Mesenteric fat pad (tissue), 1 donor: ENCODE measurements at places on chromosomes 2 and 18. TPM values are rescaled to one million over a fixed set of nuclear protein-coding genes. Genes with fewer than 3 reads are reported as not detected.

LIMS3 gene
- total RNA-seq = 9.7 TPM

TUBA3E gene
- not detected for total RNA-seq

FAM110C gene
- 1.4 TPM for total RNA-seq

- DNase-seq = no peak
Observed at GRCh38 chr2:10889651-10890215, 22.0 kb upstream of the KCNF1 start.

SH3RF3 gene
- 20.4 TPM for total RNA-seq

DNA sequence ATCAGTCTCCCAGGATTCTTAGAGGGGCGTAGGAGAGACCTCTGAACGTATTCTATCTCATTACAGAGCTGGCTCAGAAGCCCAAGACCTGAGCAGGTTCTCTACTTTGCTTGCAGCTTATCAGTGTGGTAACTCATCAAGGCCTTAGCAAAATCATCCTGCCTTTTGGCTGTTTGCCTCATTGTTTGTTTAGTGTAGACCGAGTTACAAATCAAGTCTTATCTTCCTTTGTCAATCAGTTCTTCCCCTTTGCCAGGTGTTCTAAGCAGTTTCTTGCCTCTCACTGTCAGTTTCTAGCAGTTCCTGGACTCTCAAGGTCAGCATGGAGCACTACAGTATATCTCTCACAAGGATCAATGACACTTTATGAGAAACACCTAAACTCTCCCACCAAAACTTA is 30.9 kb upstream of the NAB1 start:
- no peak for DNase-seq

SNX17 gene
- total RNA-seq = 110 TPM

- DNase-seq = no peak
Observed at GRCh38 chr2:27823135-27823534, 51.6 kb downstream of the MRPL33 start.
